ENCODE measurements at places on chromosomes 2 and 18.
A peak's percentile ranks its signal among the peaks of the same experiment; 100 is the strongest.

DNA sequence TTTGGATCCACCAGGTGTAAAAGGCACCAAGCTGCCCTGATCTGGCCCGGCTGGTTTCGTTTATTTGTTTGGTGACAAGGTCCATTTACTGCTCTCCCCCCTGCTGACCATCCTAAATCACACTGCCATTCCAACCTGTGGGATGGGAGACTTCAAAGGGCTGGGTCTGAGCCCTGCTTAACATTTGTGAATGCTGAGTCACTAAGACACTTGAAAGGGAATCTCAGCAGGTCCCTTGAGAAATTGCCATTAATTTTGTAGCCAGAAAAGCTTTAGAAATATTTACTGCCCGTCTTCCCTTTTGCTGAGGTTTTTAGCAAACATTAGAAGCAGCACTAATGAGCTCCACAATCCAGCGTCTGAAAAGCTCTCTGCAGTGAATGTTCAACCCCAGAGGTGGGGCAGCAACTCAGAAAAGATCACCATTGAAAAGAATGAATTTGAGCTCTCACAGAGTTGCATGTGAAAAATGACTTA lies 133.8 kb downstream of the ARL4C start:
- peak; percentile 33 for DNase-seq

GRCh38 chr2:74427551-74427950 lies 6.0 kb downstream of the WDR54 start:
- no peak for DNase-seq

- DNase-seq, result no peak
These were observed 375.9 kb downstream of the TNS1 start for GRCh38 chr2:217626926-217627325.

- no peak for DNase-seq
These were observed 150.7 kb upstream of the TPO start for GRCh38 chr2:1262609-1263008.

DNA sequence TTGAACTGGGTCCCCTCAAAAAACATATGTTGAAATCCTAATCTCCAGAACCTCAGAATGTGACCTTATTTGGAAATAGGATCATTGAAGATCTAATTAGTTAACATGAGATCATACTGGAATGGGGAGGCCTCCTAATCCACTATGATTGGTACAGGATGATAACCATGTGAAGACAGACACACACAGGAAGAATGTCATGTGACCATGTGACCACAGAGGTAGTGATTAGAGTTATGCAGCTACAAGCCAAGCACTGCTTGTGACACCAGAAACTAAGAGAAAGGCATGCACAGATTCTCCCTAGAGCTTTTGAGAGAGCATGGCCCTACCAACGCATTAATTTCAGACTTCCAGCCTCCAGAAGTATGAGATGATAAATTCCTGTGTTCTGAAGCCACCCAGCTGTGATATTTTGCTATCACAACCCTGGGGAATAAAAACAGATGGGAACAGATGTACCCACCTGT lies 47.0 kb upstream of the TGIF1 start:
- no peak for DNase-seq

DNA sequence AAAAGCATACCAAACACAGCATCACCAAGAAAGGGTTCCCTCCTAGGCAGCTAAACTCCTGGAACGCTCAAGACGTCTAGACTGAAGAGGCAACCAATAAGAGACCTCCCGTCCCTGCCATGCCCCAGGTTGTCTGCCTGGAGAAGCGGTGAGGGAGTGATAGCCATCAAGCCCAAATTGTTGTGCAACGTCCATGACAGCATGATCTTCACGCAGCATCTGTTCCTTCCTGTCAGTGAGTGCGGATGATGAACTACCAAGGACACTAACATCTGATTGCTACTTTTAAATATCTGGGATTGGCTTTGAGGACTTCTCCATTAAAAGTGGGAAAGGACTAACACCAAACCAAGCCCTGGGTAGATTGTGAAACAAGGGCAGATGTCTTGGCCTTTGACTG lies 149.7 kb downstream of the TXNL1 start:
- no peak for DNase-seq

- DNase-seq, result no peak
These were observed 339.2 kb upstream of the HNRNPA3 start for GRCh38 chr2:176873403-176873802.

DNA sequence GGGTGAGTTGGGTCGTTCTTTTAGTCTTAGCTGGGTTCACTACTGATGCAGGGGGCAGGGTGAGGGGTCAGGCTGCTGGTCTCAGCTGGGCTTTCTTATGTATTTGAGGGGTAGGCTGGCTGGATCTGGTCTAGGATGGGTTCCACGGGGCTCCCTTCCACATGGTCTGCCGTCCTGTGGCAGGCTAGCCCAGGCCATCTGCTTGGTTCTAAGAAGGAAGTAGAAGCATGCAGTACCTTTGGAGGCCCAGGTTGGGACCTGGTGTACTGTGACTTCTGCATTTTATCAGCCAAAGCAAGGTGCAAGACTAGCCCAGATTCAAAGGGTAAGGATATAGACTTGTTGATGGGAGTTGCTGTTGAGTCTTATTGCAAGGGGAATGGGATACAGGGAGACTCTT lies 35.5 kb upstream of the MGAT5 start:
- no peak for DNase-seq

DNA sequence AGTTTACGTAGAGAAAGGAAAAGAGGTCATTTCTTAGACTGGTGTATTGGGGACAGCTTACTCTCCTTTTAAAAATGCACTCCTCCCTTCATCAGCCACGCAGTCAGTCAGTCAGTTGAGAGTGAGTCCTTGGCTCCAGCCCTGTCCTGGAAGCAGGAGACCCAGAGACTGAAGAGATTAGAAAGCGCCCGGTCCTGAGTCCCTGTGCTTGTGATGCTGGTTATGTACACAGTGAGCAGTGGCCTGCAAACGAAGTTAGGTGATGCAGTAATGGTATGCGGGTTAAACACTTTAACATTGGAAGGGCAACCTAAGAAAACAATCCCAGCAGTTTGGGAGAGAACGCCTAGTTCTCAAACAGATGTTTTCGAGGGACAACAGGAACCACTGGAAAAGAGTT lies 6.3 kb upstream of the ASB1 start:
- DNase-seq, result no peak

DNA sequence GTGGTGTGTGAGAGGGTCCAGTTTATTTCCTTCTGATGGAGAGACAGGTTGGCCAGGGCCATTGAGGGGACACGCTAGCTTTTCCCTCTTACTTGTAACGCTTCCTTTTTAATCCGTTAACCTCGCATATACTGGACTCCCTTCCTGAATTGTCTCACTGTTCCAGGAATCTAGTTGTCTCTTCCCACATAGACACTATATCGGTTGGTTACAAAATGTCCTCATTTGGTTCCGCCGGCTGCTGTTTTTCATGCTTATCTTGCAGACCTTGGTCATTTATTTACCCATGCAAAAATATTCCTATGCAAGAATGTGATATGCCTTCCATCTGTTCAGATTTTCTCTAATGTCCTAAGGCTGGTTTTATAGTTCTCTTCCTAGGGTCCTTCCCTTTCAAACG lies 35.0 kb downstream of the NEURL3 start:
- no peak for DNase-seq

DNA sequence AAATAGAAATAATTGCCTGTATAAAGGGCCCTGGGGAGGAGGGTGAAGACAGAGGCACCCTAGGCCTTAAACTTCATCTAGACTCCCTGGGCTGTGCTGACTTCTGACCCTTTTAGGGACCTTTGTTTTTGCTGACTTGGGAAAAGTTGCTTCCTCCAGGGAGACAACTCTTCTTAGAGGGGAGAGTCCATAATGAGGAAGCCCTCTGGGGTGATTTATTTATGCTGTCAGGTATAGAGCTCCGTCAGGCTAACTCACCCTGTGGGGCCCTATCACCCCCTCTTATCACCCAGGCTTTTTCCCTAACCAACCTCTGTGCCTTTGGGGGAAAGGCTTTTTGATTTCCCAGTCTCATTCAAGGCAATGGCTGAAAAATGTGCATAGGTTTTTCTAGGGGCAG lies 8.1 kb downstream of the ONECUT2 start:
- DNase-seq, result no peak

GRCh38 chr2:144224472-144224871 lies 295.4 kb downstream of the ZEB2 start:
- DNase-seq, result no peak

- no peak for DNase-seq
These were observed 164.6 kb downstream of the SEPTIN10 start for GRCh38 chr2:109448946-109449788.

DNA sequence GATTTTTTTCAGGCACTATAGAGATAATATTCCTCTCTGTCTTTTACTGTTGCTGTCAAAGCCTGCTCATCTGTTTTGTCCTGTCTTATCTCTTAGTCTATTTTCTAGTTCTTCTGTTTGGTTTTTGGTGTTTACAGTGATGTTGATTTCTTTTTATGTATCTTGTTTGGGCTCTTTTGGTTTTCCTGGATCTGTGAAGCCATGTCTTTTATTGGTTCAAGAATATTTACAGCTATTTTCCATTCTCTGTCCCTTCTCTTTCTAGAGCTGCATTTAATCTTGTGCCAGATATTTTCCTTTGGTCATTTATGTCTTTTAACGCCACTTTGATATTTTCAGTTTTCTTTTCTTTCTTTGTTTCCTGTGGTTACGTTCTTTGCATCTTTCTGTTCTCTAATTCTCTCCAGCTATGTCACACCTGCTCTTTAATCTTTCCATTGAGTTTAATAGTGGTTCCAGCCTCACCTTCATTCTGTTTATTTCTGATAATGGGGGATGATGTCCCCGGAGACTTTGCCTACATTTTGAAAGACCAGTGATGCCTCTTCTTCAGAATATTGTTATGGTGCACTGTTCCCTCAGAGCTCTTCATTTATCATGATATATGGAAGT lies 32.0 kb downstream of the SMCHD1 start:
- no peak for DNase-seq

GRCh38 chr2:166180951-166181812 lies 53.4 kb upstream of the SCN1A start:
- peak; percentile 90 for DNase-seq

DNA sequence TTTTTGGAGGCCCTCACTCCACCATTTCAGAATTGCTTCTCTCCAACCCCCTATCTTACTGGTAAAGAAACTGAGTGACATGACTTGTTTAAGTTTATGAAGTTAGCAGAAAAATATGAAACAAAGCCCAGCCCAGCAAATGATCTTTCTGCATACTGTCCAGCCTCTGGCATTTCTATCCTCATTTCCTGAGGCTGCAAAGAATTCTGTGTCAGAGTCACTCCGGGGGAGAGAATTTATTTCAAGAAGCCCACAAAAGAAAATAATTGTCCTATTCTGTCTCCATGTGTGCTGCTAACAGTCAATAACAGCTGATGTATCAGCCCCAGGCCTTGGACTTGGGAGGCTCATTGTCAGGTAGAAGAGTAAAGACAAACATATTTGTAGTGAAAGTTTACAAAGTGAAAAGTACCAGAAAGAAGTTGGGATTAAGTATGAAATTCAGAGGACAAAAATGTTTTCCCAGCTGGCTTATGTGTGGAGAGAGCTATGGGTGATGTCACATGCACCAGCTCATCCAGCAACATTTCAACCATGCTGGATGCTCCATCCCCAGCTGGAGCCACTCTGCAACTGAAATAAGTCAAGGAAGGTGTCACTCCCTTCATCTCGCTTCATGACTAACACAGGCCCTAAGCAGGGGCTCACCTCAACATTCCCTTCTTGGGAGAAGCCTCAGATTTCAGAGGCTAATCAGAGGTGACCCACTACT lies 42.3 kb downstream of the TRABD2A start:
- no peak for DNase-seq

- DNase-seq, result no peak
These were observed 558 bp downstream of the THAP4 start for GRCh38 chr2:241636182-241637017.

GRCh38 chr2:215887303-215887702 lies 126.0 kb downstream of the MREG start:
- DNase-seq, result no peak

- no peak for DNase-seq
These were observed 10.9 kb downstream of the STARD7 start for GRCh38 chr2:96197546-96198255.

- no peak for DNase-seq
These were observed 78.3 kb upstream of the CRIM1 start for GRCh38 chr2:36277146-36277808.

DNA sequence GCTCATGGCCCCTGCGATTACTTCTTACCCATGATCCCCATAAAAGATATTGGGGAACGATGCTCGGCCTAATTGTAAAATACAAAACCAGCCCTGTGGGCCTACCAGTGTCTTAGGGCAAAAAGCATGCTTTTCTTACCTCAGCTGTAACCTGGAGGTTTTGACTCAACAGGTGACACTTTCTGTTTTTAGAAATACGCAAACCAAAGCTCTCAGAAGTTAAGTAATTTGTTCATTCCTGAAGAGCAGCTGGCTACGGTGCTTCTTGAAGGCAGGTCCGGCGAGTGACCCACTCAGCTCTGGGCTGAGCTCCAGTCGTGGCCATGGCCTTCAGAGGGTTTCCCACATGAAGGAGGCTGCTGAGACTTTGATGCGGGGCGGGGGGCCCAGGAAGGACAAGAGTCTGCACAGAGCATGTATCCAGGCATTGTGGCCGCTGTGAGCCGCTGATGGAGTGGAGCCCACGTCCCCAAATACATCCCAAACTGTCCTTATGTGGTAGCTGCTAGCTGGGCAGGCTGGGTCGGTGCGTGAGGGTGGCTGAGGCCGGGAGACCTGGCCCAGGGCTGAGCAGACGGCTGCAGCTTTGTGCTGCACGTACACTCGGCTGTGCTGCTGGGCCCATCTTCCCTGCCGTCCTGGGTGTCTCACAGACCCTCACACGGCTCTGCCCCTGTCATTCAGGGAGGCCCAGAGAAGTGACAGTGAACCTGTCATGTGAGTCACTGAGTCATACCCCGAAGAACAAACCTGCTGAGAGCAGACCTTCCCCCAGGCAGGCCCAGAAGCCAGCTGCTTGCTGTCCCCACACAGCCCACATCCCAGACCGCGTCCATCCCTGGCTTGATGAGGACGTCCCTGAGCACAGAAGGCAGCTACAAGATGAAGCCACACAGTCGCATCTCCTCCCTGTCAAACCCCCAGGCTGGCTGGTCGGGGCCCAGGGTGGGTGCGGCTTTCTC lies 34.1 kb downstream of the ITGB1BP1 start:
- no peak for DNase-seq

DNA sequence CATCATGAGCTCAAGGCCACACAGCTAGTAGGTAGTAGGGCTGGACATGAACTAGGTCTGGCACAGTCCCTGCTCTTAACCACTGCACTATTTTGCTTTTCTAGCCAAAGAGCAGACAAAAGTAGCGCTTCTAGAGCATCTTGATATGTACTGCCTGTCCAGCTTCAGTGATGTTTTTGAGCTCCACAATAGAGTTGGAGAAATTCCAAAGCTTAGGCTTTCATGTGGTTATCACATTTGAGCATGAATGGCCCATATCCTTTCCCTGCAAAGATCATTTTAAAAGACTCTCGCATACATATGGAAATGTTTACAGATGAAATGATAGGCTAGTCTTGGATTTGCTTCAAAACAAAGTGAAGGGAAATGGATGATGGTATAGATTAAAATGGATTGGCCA lies 128.7 kb downstream of the MAP3K20 start:
- no peak for DNase-seq

DNA sequence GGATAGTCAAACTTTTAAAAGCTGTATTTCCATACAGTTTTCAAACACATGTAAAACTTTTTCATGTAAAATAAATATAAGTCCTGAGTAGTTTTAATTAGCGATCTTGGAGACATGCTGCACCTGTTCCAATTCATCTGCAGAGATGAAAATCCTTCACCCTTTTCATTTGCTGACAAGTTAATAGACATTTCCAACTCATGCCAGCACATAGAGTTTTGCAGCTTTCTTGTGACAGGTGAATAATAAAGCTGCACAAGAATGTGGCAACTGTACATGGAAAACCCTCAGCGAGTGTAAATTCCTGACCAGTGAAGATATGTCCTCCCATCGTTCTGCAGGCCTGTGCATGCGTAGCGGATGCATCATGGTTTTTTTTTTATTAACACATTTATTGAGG lies 771.4 kb downstream of the TDRD15 start:
- DNase-seq, result no peak
